ENCODE measurements at places on chromosomes 12 and 14.

- DNase-seq: no peak
These were observed 17.2 kb downstream of the TTC9 start for GRCh38 chr14:70658899-70659298.

DNA sequence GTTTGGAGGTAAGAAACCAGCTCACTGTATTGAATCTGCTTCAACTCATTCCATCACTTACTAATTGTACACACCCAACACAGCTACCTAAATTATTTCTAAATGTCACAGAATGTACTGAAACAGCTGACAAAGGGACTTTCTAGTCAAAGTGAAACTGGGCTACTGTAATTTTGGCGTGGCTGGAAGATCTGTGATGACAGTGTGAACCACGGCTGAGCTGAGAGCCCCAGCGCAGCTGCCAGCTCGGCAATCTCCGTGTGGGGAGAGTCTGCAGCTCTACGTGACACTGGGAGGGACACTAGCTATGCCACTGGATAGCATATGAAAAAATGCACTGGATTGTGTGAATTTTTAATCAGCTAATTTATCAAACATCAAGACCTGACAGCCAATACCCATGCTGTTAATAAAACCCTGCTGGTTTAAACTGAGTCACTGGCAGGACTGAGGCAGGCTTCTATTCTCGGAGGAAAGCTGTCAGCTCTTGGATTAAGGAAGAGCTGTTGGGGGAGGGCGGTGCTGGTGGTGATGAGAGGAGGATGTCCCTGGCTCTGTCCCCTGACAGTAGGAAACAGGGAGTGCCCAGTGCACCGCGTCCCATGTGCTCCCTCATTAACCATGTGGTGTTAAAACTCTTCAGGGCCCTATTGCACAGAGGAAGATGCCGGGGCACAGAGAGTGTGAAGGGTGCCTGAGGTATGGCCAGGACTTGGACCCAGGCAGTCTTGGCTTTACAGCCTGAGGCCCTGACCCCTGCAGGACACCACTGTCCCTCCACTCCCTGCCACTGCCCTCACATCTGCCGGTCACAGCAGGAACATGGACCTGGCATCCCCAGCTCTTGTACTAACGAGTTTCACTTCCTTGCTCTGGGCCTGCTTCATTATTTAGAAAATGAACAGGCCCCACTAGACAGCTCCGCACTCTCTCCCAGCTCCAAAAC is 13.3 kb downstream of the SLC15A4 start:
- DNase-seq: no peak

DNA sequence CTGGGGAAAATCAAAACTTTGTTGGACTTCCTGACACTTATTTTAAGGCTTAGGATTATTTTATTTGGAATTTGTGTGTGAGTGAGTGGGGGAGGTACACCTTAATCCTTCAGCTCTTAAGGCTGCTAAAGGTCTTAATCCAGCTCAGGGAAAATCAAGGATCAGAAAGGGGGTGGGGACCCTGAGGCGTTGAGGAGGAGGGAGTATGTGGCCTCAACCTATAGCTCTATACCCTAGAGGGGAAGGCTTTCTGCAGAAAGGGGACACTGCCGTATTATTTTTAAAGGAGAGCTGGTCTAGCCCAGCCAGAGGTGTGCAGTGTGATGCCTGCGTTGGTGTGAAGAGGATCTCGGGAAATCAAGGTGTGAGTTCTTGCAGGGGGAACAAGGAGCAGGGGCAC is 20.0 kb downstream of the IRF2BPL start:
- DNase-seq: no peak

- DNase-seq: no peak
These were observed 25.7 kb downstream of the FBXO33 start for GRCh38 chr14:39406560-39406959.

- no peak for DNase-seq
These were observed 13.2 kb upstream of the LIMA1 start for GRCh38 chr12:50296554-50296953.

DNA sequence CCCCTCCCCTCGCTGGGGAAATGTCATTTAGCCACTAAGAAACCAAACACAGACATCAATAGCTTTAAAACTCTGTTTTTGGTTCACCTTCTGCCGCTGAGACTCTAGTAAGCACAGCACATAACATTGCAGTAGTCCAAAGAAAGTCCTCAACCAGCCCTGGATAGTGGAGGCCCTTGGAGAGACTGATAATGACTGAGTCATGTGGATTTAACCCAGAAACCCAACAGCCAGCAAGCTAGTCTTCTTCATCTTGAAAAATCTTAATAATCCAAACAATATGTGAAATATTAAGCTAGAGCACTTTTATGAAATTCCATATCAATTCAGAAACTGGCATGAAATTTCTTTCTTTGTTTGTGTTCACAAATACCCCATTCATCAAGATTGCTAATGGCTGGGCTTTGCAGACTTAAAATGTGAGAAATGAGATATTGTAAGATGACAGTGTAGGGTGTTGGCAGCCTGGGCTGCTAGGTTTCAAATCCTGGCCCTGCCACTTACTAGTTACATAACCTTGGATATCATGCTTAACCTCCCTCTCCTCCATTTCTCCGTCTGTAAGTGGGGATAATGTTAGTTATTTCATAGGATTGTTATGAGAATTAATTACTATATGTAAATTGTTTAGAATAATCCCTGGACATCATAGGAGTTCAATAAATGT is 40.1 kb downstream of the RERG start:
- DNase-seq: no peak

GRCh38 chr14:70045844-70046535 is 142.8 kb downstream of the SLC8A3 start:
- peak; percentile 82 for DNase-seq

- no peak for DNase-seq
These were observed 30.4 kb downstream of the FAM222A start for GRCh38 chr12:109744026-109744425.

GRCh38 chr12:122244565-122245371 is 18.9 kb upstream of the DIABLO start:
- no peak for DNase-seq

DNA sequence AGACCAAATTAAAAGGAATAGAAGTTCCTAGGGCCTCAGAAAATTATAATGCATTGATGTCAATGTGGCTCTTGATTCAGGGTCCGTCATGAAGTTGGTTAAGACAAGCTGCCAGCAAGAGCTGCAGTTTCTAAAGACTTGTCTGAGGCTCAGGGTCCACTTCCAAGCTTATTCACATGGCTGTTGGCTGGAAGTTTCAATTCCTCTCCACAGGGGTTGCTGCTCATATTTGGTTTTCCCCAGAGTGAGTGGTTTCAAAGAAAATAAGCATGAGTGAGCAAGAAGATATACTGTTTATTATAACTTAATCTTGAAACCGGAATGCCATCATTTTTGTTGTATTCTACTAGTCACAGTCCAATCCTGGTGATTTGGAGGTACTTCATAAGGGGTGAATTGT is 1247.4 kb downstream of the LRFN5 start:
- peak; percentile 15 for DNase-seq

DNA sequence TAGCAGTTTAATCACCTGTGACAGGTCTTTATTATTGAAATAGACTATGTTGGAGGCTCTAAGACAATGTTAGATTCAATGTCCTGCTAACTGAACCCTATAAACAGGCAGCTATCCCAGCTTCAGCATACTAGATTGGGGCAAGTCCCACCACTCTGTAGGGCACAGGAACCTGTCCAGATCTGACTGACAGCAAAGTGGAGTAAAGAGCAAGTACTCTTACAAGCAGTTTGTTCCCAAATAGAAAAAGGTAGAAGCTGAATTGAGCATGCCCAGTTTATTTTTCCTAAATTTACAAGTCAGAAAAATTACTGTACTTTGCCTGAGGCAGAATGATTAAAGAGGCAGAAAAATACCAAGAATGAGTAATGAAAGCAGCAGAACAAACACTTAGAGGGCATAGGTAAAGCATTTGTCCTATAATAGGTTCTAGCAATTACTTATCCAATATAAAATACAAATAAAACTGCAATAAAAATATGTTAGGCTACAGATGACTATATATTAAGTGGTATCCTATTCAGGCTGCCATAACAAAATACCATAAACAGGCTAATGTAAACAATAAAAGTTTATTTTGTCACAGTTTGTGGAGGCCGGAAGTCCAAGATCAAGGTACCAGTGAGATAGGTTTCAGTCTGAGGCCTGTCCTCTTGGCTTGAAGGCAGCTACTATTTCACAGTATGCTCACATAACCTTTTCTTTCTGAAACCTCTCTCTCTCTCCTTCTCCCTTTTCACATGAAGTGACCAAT is 868.2 kb downstream of the C12orf50 start:
- DNase-seq: no peak

- no peak for DNase-seq
These were observed 5.9 kb downstream of the ITPK1 start for GRCh38 chr14:93109572-93110481.

GRCh38 chr12:123934829-123935228 is 37.8 kb downstream of the CCDC92 start:
- no peak for DNase-seq

GRCh38 chr14:20302042-20302755 is 3.6 kb downstream of the TTC5 start:
- DNase-seq: no peak

DNA sequence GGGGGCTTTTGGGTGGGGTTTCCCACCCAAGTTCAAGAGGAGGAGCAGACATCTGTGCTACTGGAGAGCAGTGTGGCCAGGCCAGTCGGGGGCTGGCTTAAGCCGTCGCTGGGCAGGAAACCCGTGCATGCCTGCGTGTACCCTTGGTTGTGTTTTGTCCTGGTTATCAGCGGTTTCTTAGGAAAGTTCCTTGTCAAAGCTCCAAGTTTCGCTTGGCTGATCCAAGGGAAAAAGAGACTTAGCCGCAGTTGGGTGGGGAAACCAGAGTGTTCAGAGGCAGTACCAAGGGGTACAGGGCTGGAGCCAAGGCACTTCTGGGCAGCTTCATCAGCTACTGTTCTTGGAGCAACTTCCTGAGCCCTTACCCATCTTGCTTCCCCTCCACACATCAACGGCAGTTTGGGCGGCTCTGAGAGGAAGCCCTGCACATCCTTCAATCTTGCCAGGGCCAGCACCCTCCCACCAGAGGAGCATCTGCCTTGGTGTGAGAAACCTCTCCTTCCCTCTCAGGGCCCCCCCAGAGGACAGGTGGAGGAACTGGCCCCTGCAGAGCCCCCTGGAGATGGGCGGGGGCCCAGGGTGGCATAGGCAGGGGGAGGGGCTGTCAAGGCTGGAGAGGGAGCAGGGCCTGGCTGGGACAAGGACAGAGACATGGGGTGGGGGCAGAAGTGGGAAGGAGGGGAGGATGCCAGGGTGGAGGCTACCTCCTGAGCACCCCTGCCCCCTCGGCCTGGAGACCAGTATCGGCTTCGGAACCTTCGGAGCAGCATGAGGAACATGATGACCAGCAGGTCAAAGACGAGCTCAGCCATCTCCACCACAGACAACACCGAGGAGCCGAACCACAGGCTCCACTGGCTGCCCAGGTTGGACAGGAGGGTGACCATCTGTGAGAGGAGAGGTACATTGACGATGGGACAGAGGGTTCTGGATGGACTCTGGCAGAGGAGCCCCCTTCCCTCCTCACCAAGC is 5.8 kb upstream of the TNFRSF1A start:
- no peak for DNase-seq

DNA sequence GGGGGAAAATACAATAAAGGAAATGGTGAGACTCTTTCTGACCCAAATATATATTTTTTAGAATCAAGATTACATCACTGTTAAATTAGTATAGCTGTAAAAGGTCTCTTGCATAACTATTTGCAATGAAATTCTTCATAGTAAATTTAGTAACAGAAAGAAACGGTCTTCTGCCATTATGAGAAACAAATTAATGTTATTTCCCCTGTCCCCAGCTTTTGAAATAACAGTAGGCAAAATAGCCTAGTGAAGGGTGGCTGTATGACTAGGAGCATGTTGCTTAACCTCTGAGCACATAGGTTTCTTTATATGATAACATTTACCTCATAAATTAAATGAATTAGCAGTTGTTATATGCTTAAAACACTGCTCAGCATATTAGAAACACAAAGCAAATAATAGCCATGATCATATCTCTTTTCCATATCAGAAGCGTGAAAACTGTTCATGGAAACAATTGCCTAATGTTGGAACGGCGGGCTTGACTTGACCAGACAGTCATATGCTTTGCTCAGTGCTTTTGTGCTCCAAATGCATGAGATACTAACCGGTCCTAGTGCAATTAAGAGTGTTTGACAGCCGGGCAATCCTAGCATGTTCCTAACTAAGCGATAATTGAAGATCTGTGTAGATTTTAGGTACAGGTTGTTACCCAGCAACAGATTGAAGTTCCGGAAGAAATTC is 24.0 kb downstream of the BHLHE41 start:
- no peak for DNase-seq

- no peak for DNase-seq
These were observed 24.9 kb upstream of the CCDC63 start for GRCh38 chr12:110821917-110822316.

GRCh38 chr12:87988534-87988933 is 40.7 kb downstream of the C12orf50 start:
- DNase-seq: no peak

GRCh38 chr12:56163533-56164344 is 5.6 kb downstream of the MYL6 start:
- DNase-seq: no peak

- DNase-seq: no peak
These were observed 96.4 kb upstream of the SOX5 start for GRCh38 chr12:24045816-24046257.

GRCh38 chr12:117892441-117892840 is 76.3 kb downstream of the KSR2 start:
- DNase-seq: no peak

DNA sequence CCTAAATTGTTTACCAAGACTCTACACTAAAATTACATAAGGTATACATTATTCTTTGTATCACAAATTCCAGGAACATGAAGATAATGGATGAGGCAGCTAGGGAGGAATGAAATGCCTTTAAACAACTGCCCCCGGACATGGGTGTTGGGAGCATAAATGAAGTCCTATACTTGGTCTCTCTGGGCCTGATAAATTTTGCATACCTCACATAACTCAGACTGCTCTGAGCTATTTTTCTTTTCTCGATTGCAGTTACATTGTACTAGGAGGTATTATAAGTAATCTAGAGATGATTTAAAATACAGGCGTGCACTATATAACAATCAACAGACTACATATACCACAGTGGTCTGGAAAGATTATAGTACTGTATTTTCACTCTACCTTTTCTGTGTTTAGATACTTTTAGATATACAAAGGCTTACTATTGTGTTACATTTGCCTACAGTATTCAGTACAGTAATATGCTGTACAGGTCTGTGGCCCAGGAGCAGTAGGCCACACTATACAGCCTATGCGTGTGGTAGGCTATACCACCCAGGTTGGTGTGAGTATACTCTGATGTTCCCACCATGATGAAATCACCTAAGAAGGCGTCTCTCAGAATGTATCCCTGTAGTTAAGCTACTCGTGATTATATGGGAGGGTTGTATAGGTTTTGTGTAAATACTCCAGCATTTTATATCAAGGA is 14.3 kb downstream of the FNTB start:
- no peak for DNase-seq

Data from brain (organoid and tissue), 16 donors.